ENCODE measurements at places on chromosomes 2 and 18. TPM values are rescaled to one million over a fixed set of nuclear protein-coding genes. Genes with fewer than 3 reads are reported as not detected.

Gene RND3
- total RNA-seq, result 0.42 TPM

Gene GRHL1
- 3.9 TPM for total RNA-seq

Gene FNDC4
- total RNA-seq, result 0.10 TPM

Gene SAG
- 0.21 TPM for total RNA-seq

Gene ITSN2
- total RNA-seq, result 102 TPM

Gene ANKRD62
- total RNA-seq, result not detected

Data from mononuclear cell (primary cell).